Upper lobe of right lung (tissue), 1 donor: ENCODE measurements at places on chromosomes 4 and X. TPM values are rescaled to one million over a fixed set of nuclear protein-coding genes. Genes with fewer than 3 reads are reported as not detected.

The LAGE3 gene
- total RNA-seq = 15.1 TPM

The FAM184B gene
- total RNA-seq = 0.17 TPM

The LEF1 gene
- 9.1 TPM for total RNA-seq

The ZAR1 gene
- total RNA-seq = 0.55 TPM

The UGT8 gene
- 2.8 TPM for total RNA-seq
